ENCODE measurements at places on chromosomes 5 and 9. TPM values are rescaled to one million over a fixed set of nuclear protein-coding genes. Genes with fewer than 3 reads are reported as not detected.

- H3K4me3 ChIP-seq = no peak overlapping the region
- no peaks in the 10 kb centered on the region for H3K27me3 ChIP-seq
- H3K4me1 ChIP-seq = no peaks in the 10 kb centered on the region
- H3K36me3 ChIP-seq = no peaks in the 10 kb centered on the region
These were observed 1088.5 kb upstream of the CDH6 start for GRCh38 chr5:30104872-30105596.

DNA sequence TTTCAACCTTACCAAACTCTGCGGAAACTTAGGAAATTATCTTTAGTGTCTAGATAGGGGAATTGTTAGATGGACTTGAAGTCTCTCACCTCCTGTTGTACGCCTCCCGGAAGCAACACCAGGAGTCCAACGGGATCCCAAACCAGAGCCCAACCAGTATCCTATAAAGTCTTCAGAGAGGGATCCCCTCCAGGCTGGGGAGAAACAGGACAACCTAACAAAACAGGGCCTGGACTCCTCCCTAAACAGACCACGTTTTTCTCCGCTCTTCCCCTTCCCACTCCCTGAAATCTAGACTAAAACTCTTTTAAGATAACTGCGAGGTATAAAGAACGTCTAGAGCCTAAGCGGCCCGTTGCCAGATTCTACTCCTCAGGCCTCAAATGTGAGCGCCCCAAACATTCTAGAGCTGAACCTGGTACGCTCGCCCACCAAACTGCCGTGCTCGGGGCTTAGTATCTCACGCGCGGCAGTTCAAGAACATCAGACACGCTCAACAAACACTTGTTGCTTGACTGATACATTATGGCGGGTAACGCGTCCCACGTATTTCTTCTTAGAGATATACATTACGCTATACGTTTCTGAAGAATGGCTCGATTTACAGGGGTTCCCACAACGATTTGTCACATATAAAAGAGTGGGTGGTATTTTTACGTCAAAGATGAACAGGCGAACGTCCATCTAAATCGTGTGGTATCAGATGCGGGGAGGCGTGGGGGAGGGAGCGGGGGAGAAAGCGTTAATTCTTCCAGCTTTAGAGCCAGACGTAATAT lies 663 bp upstream of the SMIM27 start:
- no peaks in the 10 kb centered on the region for H3K27me3 ChIP-seq
- peaks cover 8% of the 10 kb centered on the region for H3K4me1 ChIP-seq
- H3K36me3 ChIP-seq = no peaks in the 10 kb centered on the region
- peak overlapping the region; percentile 86 for H3K4me3 ChIP-seq
- H3K27ac ChIP-seq = peak overlapping the region; percentile 95

- no peaks in the 10 kb centered on the region for H3K36me3 ChIP-seq
- DNase-seq = no peak
- H3K4me3 ChIP-seq = no peak overlapping the region
- no peak overlapping the region for H3K27ac ChIP-seq
- H3K4me1 ChIP-seq = no peaks in the 10 kb centered on the region
These were observed 180.8 kb downstream of the RASEF start for GRCh38 chr9:82882138-82882537.

DNA sequence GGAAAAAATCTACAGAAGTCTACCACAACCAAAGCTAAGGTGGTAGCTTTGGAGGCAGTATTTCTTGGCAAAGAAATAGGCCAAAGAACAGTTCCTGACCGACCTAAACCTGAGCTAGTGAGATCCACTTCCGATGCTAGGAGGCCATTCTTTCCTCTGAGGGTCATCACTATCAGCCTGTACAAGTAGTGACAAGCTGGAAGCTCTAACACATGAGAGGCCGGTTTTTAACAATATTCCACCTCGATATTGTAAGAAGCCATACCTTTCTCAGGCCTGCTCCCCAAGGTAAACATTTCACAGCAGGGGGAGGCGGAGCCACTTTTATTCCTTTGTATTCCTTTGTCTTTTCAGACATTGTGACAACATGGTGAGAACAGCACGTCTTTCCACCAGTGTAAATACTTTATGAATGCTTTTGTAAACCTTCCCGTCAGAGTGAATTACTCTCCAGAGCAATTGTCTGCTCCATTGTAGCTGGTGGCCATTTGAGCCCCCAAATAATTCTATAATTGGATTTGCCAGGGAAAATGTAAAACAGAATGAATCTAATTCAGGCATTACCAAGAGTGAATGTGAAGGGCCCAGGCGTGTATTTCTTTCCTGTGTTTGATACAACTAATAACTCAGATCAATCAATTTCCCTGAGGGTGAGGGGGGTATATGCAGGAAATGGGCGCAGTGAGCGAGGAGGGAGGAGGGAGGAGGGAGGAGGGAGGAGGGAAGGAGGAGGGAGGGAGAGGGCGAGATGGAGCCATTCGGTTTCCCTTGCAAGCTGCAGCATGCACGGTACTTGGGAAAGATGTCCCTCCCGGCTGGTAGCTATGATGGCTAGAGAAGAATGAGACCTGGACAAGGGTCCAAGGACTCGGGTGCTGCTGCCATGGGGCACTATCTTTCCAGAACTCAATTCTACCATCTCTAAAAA lies 166.6 kb downstream of the CDK5RAP2 start:
- no peak overlapping the region for H3K4me3 ChIP-seq
- H3K27ac ChIP-seq = no peak overlapping the region
- no peak for DNase-seq
- no peaks in the 10 kb centered on the region for H3K27me3 ChIP-seq
- peaks cover 4% of the 10 kb centered on the region for H3K36me3 ChIP-seq

GDA gene
- total RNA-seq = 23.0 TPM

SUB1 gene
- total RNA-seq = 227 TPM

DUSP1 gene
- 61.7 TPM for total RNA-seq

EEIG1 gene
- total RNA-seq = 72.2 TPM

GRCh38 chr9:134695144-134695543 lies 53.5 kb downstream of the COL5A1 start:
- H3K4me3 ChIP-seq = no peak overlapping the region
- no peaks in the 10 kb centered on the region for H3K4me1 ChIP-seq
- no peak overlapping the region for H3K27ac ChIP-seq
- H3K27me3 ChIP-seq = no peaks in the 10 kb centered on the region

DNA sequence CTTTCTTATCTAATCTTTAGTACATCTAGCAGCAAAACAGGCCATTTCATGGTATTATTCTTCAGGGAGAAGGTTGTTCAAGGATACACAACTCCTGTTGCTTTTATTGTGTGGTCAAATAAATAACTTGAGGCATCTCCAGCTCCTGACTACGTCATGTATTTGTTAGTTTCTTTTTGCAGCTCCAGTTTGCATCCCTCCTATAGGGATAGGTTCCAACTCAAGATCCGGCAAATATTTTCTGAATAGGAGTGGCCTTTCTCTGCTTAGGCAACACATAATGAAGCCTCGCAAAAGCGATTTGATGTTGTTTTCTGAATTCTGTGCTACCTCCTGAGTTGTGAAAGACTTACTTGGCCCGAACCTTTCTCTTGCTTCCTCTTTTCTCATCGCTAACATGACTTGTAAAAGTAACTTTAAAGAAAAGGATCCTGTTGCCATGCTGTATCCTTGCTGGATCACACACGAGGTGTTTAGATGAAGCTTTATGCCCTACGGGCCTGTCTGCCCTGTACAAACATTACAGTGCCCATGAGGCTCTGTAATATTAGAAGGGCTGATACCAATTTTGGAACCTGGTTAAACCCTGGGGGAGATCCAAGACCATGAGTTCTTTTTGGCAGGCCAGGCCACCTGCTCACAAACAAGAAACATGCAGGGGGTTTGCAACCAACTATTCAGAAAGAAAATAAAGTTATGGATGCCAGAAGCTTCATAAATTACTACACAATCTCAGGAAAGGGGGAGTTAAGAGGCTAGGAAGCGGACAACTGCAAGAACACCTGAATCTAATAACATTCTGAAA lies 149.8 kb upstream of the FGF10 start:
- no peak overlapping the region for H3K27ac ChIP-seq
- H3K27me3 ChIP-seq = no peaks in the 10 kb centered on the region
- no peaks in the 10 kb centered on the region for H3K36me3 ChIP-seq
- H3K4me3 ChIP-seq = no peak overlapping the region
- no peaks in the 10 kb centered on the region for H3K4me1 ChIP-seq

RELL2 gene
- 6.7 TPM for total RNA-seq

DNA sequence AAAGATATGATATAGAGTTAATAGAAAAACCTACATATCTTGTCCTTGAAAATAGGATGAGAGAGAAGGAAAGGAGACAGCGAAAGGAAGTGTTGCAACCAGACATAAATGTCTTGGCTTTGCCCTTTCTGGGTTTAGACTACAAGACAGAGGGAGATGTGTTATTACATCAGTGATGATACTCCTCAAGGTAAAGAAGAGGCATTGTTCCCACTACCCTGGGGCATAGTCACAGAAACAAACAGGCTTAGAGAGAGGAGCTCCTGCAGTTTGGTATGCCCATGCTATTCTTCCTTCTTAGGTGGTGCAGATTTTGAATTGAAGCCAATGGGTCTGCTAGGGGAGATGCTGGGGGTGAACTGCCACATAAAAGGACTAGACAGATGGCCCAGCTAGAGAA lies 166.8 kb upstream of the RFX3 start:
- no peak for DNase-seq
- H3K27me3 ChIP-seq = no peaks in the 10 kb centered on the region
- H3K27ac ChIP-seq = no peak overlapping the region
- H3K4me3 ChIP-seq = no peak overlapping the region

EQTN gene
- 1.1 TPM for total RNA-seq

GRCh38 chr9:30522486-30522885 lies 1862.0 kb upstream of the ACO1 start:
- no peaks in the 10 kb centered on the region for H3K27me3 ChIP-seq
- H3K4me1 ChIP-seq = no peaks in the 10 kb centered on the region
- H3K36me3 ChIP-seq = no peaks in the 10 kb centered on the region
- H3K27ac ChIP-seq = no peak overlapping the region
- no peak for DNase-seq
- H3K4me3 ChIP-seq = no peak overlapping the region

GRCh38 chr5:2253040-2253975 lies 370.6 kb upstream of the IRX4 start:
- no peaks in the 10 kb centered on the region for H3K4me1 ChIP-seq
- no peak overlapping the region for H3K27ac ChIP-seq
- DNase-seq = no peak
- H3K27me3 ChIP-seq = no peaks in the 10 kb centered on the region
- H3K4me3 ChIP-seq = no peak overlapping the region

SUSD3 gene
- total RNA-seq = 1.6 TPM

LCN2 gene
- 374 TPM for total RNA-seq

DNA sequence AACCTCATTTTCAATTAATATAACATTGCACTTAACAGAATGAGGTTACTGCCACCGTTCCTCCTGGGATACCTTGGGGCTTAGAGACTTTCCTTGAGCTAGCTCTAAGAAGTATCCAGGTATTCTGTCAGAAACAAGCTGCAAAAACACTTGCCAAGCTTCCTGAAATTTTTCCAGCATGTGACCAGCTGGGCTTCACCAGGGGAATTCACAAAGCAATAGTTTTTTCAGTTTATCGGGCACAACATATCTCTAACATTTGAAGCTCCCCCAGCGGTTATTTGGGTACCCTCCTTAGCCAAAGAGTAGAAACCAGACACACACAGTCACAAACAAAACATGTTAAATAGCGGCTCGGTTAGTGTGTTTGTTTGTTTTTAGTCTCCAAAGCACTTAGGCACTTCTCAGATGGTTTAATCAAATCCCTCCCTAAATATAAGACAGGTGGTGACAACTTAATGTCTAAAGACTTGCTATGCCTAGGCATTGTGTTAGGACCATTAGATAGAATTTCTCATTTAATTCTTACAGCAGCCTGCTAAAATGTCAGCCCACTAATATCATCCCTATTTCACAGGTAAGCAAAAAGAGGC lies 278.2 kb downstream of the GLIS3 start:
- no peak overlapping the region for H3K27ac ChIP-seq
- H3K27me3 ChIP-seq = no peaks in the 10 kb centered on the region
- H3K4me1 ChIP-seq = no peaks in the 10 kb centered on the region
- H3K36me3 ChIP-seq = no peaks in the 10 kb centered on the region
- no peak overlapping the region for H3K4me3 ChIP-seq
- DNase-seq = no peak

DNA sequence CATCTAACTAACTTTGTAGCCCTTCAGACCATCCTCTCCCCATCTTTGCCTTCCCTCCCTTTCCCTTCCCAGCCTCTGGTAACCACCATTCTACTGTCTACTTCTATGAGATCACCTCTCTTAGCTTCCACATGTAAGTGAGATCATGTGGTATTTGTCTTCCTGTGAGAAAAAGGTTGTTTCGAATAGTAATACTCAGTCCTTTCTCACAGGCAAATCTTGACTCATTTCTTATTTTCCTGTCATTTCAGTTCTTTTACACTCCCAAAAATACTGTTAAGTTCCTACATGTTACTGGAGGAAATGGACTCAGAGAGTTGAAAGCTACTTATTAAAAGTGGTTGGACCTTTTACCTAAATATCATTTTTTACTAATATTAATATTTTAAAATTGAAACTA lies 82.1 kb downstream of the SLF1 start:
- no peaks in the 10 kb centered on the region for H3K36me3 ChIP-seq
- no peak for DNase-seq
- H3K4me3 ChIP-seq = no peak overlapping the region
- H3K27me3 ChIP-seq = no peaks in the 10 kb centered on the region
- no peaks in the 10 kb centered on the region for H3K4me1 ChIP-seq
- no peak overlapping the region for H3K27ac ChIP-seq

- H3K36me3 ChIP-seq = no peaks in the 10 kb centered on the region
- H3K4me3 ChIP-seq = no peak overlapping the region
- no peak for DNase-seq
These were observed 38.0 kb upstream of the ITGA1 start for GRCh38 chr5:52749666-52750065.

NEUROG1 gene
- not detected for total RNA-seq

LTC4S gene
- 5.3 TPM for total RNA-seq

GRCh38 chr5:136062366-136063274 lies 33.8 kb downstream of the TGFBI start:
- DNase-seq = no peak
- H3K4me3 ChIP-seq = no peak overlapping the region
- no peak overlapping the region for H3K27ac ChIP-seq
- no peaks in the 10 kb centered on the region for H3K36me3 ChIP-seq
- H3K27me3 ChIP-seq = no peaks in the 10 kb centered on the region

DNA sequence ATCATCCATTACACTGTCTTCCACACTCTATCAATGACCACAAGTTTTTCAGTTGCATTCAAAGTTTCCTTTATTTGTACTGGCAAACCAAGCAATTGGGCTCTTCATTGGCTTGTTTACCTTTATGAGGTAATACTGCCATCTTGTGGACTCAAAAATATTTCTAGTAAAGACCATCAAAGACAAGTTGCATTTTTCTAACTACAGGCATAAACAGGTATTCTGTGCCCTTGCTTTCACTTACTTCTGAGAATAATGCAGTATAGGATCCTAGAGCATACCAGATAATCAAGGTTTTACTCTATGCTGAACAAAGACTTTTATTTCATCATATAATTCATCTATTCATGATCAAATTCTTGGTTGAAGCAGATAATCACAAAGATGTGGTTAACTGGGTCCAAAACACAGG lies 173.7 kb upstream of the POU5F2 start:
- H3K27me3 ChIP-seq = no peaks in the 10 kb centered on the region
- no peak overlapping the region for H3K27ac ChIP-seq
- H3K4me3 ChIP-seq = no peak overlapping the region
- DNase-seq = no peak
- H3K4me1 ChIP-seq = no peaks in the 10 kb centered on the region
